Hepatocyte (in vitro differentiated cells): ENCODE measurements at places on chromosomes 6 and 20.

DNA sequence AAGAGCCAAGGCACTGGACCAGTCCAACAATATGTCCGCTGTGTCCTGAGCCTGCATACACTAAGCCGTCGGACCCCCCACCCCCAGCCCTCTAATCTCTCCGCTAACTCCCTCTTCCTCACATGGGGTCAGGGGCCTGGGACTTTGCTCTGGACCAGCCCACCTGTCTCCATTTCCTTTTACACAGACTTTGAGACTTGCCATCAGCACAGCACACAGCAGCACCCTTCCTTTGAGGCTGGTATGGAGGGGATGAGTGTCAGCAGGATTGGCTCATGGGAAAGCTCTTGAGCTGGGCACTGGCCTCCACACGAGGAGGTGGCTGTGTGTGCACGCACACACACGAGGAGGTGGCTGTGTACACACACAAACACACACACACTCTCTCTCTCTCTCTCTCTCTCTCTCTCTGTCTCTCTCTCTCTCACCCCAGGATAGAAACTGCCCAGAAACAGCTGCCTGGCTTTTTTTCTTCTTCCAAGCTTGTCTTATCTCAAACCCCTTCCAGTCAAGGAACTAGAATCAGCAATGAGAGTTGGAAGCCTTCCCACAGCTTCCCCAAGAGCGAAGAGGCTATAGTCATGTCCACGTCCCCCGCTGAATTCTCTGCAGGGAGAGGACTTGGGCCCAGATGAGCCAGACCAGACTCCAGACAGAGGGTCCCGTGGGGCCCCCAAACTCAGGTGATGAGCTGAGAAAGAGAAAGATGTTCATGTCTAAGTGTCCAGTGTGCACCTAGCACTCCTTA, 18.6 kb downstream of the SLC9A8 start:
- DNase-seq: no peak

DNA sequence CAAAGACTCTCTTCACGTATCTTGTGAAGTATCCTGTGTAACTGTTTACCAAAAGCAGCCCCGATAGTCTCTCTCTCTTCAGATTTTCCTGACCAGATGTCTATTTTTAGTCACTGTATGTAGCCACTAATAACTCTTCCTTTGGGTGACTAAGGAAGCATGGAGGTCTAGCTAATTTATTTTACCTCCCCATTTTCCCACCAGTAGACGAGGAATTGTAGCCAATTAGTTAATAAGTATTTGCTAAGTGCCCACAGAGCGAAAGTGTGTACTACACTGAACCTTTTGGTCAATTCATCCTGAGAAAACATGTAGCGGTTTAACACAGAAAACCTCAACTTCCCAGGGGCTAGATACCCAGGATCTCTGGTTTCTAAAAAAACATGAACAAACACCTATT, 180.6 kb downstream of the TBX18 start:
- no peak for DNase-seq

- no peak for DNase-seq
Observed at GRCh38 chr20:19231359-19232035, 19.1 kb downstream of the SLC24A3 start.

- peak; percentile 19 for DNase-seq
Observed at GRCh38 chr6:48068278-48069251, 42.4 kb downstream of the PTCHD4 start.

DNA sequence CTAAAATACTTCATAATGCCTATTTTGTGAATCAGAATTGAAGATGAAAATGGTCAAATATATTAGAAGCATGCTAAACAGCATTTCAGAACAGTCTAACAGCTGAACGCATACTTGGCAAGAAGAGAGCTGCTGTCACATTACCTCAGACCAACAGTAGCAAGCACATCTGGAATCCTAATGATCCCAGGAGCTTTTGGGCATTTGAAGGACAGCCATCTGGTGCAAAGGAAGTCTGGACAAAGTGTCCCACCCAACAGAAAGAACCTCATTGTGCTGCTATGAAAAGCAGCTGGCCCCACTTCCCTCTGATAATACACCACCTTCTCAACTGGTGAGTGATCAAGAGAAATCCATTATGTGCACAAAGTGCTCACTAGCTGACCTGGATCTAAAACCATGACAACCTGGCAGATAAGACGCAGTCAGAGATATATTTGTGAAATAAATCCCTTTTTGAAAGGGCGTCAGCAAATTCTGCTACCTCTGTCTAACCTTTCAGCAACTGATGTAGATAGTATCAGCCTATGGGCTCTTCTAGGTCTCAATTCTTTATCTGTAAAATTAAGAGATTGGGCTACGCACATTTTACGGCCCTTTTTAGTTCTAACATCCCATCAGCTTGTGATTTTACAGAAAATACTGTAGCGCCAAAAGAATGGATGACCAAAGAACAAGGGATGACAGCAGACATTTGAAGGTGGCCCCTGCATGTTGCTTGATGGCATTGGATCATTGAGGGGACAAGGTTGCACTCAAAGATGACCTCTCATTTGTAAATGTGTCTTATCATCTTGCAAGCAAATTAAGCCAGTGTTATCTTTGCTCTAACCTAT, 78.7 kb downstream of the SGK1 start:
- no peak for DNase-seq

DNA sequence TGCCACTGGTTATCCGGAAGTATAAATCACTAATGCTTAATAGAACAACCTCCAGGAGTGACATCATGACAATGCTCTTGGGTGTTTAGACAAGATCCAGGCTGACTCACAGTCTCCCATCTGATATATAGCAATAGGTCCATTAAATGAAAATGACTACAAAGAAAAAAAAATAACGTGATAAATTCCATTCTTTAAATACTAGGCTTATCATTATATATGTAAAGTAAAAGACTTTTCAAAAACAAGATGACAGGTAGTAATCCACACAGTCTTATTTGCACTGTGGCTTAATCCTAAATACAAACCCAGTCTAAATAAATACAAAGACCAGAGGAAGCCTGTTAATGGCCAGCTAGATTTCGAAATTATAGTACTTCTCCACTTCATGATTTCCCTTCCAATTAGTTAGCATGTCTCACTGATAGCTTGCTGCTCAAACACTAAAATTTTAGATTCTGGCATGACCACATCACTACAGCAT, 149.1 kb upstream of the BEND3 start:
- DNase-seq: peak; percentile 38

- peak; percentile 82 for DNase-seq
Observed at GRCh38 chr6:85015396-85015990, 251.1 kb upstream of the TBX18 start.

- no peak for DNase-seq
Observed at GRCh38 chr6:132972971-132973370, 158.6 kb downstream of the RPS12 start.

DNA sequence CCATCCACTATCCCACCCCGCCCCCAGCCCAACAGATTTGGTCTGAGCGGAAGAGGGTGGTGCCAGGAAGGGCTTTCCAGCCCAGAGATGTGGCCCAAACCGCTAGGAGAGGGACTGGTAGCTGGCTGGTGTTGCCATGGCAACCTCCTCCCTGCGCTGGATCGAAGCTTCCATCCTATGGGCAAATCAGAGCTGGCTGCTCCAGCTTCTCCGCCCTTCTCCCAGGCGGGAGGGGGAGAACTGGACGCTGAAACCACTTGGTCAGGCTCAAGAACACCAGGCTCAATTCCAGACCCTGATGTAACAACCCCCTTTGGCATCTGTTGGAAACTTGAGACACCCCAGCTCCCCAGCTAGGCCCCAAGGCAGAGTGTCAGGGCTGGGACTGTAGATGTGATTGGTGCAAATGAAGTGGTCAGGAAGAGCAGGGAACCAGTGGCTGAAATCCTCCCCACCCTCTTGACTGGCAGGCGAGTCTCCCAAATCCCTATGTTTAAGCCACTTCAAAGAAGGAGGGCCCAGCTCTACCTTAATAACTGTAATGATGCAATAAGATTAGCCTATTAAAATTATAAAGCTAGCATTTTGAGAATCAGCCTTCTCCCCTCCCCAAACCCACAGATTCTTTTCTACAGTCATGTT, 4.2 kb downstream of the RIMS4 start:
- peak; percentile 72 for DNase-seq

- DNase-seq: peak; percentile 86
Observed at GRCh38 chr6:27650620-27651370, 177.9 kb upstream of the ZNF184 start.

GRCh38 chr20:56002908-56003800, 2.2 kb downstream of the CBLN4 start:
- no peak for DNase-seq

DNA sequence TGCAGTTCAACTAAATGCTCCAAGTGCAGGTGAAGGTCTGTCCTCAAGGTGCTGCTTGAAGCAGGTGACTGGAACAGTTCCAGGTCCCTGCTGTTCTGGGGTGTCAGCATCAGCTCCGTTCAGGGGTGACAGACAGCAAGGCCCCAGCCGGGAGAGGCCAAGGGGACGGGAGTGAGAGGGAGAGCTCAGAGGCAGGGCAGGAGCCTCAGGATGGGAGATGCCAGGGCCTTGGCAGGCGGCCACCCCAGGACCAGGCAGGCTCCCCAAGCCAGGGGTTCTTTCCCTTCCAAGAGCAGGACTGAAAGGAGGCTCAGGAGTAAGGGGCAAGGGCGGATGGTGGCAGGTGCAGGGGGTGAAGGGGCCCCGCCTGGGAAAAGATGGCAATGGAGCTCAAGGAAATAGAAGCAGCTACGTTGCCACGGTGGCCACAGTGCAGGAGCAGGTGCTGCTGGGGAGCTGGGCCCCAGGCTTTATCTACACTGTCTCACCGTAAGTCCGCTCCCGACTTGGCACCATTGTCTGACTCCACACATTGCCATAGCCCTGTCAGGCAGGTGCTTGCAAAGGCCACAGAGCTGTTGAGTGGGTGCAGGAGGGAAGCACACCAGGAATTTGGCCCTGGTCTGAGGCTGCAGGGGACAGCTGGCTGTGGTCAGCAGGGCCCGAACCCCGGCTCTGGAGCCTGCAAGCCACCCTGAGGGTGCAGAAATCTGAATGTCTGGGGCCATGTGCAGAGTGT, 43.1 kb downstream of the ERMARD start:
- no peak for DNase-seq

DNA sequence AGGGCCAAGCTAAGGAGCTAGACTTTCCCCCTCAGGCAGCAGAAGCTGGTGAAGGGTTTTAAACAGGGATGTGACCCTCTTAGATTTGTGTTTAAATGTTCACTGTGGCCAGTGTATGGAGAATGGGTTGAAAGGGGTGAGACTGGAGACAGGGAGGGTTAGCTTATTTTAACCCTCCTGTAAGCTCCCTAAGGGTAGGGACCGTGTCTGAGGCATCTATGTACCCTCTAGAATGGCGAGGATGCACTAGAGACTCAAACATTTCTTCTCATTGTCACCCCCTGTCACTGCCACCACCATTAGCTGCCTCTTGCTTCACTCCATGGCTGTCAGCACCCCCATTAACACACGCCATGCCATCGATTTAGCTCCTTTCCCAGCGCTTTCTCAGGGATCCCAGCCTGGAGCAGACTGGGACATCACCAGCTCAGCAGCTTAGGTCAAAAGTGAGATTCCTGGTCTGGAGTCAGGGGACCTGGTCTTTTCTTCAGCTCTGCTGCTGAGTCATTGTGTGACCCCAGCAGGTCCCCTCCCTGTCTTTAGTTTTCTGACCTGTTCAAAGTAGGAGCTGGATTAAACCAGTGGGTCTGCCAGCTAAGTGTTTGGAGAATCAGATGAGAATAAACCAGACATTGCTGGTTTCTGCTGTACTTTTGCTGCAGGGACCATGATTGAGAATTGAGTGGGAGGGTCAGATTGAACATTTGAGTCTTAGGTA, 1.1 kb upstream of the SLC22A7 start:
- no peak for DNase-seq

GRCh38 chr20:50273601-50274491, 83.2 kb downstream of the CEBPB start:
- no peak for DNase-seq

DNA sequence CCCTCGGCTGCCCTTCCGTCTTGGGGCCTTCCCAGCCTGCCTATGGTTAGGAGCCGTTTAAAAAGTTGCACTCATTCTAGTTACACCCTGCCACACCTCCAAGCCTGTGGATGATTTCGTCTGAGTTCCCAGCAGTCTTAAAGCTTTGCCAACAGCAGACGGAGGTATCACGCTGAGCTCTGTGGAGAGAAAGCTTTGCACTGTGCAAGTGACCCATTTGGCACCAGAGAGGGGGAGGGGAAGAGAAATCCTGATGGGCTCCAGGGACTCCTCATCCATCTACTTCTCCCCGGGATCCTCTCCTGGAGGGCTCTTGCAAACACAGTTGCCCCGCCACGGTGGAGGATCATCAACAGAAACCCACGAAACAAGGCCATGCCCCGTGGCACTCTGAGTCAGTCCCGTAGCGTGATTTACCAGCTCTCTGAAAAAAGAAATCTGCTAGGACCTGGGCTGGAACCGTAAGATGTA, 98.8 kb upstream of the CITED2 start:
- DNase-seq: no peak

DNA sequence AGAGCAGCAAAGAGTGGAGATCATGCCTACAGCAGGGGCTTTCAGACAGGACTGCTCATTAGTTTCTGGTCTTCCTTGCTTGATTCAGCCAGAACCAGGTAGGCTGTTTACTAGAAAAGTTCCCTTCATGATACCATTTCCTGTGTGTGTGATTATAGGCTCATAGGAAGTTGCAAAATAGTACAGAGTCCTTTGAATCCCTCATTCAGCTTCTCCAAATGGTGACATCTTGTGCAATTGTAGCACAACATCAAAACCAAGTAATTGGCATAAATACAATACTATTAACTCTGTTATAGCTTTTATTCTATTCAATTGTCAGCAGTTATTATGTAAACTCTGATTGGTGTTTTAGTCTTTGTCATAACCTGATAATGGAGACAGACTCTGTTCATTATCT, 347.3 kb upstream of the CDH4 start:
- no peak for DNase-seq

- no peak for DNase-seq
Observed at GRCh38 chr20:23062632-23063031, 13.2 kb upstream of the THBD start.
